T-helper 17 cell (primary cell): ENCODE measurements at places on chromosomes 12 and 14.

DNA sequence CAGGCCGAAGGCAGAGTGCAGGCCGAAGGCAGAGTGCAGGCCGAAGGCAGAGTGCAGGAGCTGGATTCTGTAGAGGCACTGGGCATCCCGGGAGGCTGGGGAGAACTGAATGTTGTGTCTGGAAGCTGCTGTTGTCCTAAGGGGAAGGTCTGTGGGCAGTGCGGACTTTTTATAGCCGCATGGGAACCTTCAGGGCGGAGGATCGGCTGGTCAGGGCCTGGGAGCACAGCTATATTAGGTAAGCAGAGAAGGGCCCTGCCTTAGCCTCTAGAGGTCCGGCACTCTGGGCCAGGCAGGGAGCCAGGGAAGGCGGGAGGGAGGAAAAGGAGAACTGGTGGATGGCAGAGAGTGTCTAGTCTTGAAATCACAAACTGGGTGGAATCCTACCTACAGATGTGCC, 14.2 kb downstream of the CABP1 start:
- no peak for DNase-seq

DNA sequence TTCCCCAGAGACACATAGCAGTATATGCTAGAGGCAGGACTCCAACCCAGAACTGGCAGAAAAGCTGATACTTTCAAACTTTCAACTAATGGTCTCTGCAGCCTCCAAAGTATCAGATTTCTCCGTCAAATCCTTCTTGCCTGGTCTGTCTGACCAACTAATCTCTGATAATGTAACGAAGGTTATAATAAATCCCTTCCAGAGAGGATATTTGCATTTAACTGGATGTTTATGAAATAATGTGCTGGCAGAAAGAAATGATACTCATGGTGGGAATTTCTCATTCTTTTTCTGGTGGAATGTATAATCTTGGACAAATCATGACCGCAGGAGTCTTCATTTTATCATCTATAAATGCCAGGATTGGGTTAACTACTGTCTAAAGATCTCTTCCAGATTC, 860.3 kb downstream of the DIO2 start:
- DNase-seq: no peak

- DNase-seq: peak; percentile 22
Observed at GRCh38 chr12:14723763-14724162, 27.4 kb upstream of the GUCY2C start.

GRCh38 chr12:75260316-75260715, 50.7 kb upstream of the KCNC2 start:
- DNase-seq: no peak

GRCh38 chr12:65016881-65017650, 104.0 kb downstream of the WIF1 start:
- no peak for DNase-seq
